CD8-positive, alpha-beta memory T cell (primary cell): ENCODE measurements at places on chromosomes 4 and X. TPM values are rescaled to one million over a fixed set of nuclear protein-coding genes. Genes with fewer than 3 reads are reported as not detected.

DNA sequence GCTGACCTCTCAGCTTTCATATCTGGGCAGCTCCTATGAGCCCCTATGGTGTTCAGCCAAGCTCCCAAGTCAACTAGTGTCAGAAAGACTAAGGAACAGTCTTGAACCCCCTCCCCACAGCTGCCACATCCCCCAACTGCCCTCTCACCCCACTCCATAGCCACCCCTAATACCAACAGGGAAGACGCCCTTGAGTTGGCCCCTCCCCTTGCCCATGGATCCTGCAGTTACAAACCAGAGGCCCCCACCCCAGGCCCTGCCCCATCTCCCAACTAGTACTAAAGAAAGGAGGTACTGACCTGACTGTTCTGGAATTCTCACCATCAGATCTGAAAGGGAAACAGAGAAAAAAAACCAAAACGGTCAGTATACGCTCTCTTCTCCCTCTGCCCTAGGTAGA, 10.2 kb upstream of the IQSEC2 start:
- H3K27ac ChIP-seq = no peak overlapping the region
- peaks cover 13% of the 10 kb centered on the region for H3K4me1 ChIP-seq
- no peak for DNase-seq
- H3K4me3 ChIP-seq = no peak overlapping the region

DNA sequence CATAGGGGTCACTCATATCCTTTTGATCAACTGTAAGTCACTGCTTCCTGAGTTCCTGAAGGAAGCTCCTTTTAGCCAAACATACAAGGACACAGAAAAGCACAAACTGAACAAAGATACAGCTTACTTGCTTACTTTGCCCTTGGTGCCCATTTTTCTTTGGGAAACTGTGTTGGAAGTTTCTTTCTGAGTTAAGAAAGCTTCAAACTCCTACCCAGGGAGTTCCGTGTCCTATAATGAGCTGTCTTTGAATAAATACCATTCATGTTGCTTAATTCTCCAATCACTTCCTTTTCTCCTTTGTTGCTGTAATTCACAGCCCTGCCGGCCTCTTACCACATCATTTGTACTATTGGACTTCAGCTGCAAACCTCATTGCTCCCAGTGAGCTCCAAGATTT, at the start of gene ADH4:
TSS of gene ADH4 (minus strand) at position 228 of the 400 bp plus-strand sequence. CDS start at position 153, 75 bp downstream.
- no peak within 1 kb of the TSS for H3K27ac ChIP-seq
- no peaks in the 10 kb centered on the region for H3K36me3 ChIP-seq
- DNase-seq = no peak

DNA sequence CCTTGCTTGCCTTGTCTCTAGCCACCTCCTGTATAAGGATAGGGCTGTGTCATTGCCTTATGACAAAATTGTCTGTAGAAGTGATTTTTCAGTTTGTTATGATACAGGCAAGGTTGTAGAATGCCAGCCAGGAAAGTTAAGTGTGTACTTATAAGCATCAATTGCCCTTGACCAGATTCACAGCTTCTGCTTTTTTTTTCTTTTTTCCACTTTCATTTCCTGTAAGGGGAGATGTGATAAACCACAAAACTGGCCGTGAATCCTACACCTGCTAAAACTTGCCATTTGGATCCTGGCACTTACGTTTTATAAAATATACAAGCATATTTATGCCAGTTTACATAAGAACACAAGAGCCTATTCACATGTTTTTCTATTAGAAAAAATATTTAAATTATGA, 35.0 kb upstream of the BMPR1B start:
- DNase-seq = no peak
- H3K27me3 ChIP-seq = no peaks in the 10 kb centered on the region
- no peak overlapping the region for H3K4me3 ChIP-seq
- H3K4me1 ChIP-seq = no peaks in the 10 kb centered on the region
- no peak overlapping the region for H3K27ac ChIP-seq

DNA sequence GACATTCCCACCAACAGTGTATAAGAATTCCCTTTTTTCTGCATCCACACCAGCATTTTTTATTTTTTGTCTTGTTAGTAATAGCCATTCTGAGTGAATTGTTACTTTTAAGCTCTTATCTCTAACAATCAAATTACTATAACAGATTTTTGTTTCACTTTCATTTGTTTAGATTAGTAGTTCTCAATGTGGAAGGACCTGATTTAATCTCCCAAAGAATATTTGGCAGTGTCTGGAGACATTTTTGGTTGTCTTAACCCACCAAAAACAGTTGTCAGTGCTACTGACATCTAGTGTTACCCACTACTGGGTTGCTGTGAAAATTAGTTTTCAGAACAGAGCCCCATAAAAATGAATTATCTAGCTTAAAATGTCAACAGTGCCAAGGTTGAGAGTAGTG, 37.9 kb downstream of the RUFY3 start:
- no peaks in the 10 kb centered on the region for H3K27me3 ChIP-seq
- no peak overlapping the region for H3K4me3 ChIP-seq
- no peak for DNase-seq
- no peaks in the 10 kb centered on the region for H3K36me3 ChIP-seq

DNA sequence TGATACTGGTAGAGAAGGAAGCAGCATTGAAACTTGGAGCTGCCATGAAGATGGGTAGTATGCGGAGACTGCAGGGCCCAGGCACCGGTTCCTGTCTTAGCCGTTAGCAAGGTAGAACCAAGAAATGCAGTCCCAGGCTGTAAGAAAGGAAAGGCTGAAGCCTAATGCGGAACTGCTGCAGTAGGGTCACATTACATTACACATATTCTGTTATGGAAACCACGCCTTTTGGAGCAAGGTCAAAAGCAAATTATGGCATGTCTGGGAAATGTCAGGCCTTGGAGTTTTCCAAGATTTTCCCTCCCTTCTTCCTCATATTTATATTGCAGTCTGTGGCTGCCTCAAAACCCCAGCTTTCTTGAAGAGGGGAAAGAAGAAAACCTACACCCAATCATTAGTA, 204.8 kb upstream of the RASGEF1B start:
- H3K27me3 ChIP-seq = no peaks in the 10 kb centered on the region
- H3K4me1 ChIP-seq = no peaks in the 10 kb centered on the region
- no peak for DNase-seq
- H3K27ac ChIP-seq = no peak overlapping the region

GRCh38 chr4:109532182-109532581, 27.9 kb upstream of the MCUB start:
- H3K4me1 ChIP-seq = no peaks in the 10 kb centered on the region
- H3K36me3 ChIP-seq = peaks cover 28% of the 10 kb centered on the region
- H3K27me3 ChIP-seq = no peaks in the 10 kb centered on the region
- DNase-seq = no peak
- H3K27ac ChIP-seq = no peak overlapping the region
- no peak overlapping the region for H3K4me3 ChIP-seq

DNA sequence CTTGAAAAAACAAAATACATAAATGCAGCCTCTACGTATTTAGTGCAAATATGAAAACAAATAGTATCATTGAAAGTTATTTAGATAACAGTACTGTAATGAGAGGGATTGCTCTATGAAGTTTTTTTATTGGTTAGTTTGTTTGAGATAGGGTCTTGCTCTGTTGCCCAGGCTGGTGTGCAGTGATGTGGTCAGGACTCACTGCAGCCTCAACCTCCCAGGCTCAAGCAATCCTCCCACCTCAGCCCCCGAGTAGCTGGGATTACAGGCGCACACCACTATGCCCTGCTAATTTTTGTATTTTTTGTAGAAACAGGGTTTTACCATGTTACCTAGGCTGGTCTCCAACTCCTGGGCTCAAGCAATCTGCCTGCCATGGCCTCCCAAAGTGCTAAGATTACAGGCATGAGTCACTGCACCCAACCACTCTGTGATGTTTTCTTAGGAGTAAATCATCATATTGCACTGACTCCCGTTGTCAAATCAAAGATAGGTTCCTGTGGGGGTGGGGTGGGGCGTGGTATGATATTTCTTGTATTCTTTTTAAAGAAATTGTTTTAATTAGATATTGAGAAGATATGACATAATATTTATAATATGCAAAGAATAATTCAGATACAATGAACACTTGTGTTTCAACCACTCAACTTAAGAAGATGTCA, 75.8 kb downstream of the ATG4A start:
- H3K27me3 ChIP-seq = no peaks in the 10 kb centered on the region
- no peaks in the 10 kb centered on the region for H3K4me1 ChIP-seq
- no peak overlapping the region for H3K27ac ChIP-seq
- no peaks in the 10 kb centered on the region for H3K36me3 ChIP-seq
- H3K4me3 ChIP-seq = no peak overlapping the region

DNA sequence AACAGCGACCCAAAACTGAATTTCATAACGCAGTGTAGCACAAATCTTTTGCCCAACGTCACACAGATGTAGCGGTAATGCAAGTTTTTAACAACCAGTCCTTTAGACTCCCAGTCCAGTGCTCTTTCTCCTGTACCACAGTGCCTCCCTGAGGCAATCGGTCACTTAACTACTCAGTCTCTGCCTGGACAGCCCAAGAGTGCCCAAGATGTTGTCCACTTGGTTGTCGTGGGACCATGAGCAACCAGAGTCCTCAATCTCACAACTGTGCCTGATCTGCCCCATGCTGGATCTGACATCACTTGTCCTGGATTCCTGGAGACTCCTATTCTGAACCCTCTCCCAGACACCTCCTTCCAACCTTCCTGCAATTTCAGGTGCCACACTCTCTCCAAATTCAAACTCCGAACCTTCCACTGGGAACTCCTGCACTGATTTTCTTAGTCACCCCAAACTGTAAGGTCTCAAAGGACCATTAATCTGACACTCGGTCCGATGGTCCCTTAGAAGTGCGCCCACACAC, 702 bp downstream of the MMGT1 start:
- no peaks in the 10 kb centered on the region for H3K27me3 ChIP-seq
- H3K36me3 ChIP-seq = no peaks in the 10 kb centered on the region
- H3K27ac ChIP-seq = peak overlapping the region; percentile 79
- peak overlapping the region; percentile 73 for H3K4me3 ChIP-seq
- no peak for DNase-seq

DNA sequence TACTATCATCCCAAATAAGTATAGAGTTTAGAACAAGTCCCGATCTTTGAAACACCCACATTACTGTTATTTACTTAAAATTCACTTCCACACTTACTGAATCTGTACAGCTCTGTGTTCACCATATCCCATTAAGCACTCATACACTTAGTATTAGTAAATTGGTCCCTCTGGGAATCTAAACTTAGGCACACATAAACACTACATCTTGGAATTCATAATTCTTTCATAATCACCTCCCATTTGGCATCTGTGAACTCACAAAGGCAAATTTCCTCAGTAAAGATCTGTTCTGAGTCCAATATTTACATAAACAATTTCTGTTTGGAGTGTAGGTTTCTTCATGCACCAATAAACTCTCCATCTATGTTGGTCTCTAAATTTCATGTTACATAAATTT, 52.6 kb upstream of the PPARGC1A start:
- H3K36me3 ChIP-seq = no peaks in the 10 kb centered on the region
- no peak overlapping the region for H3K4me3 ChIP-seq
- DNase-seq = no peak

GRCh38 chr4:147747787-147748454, 16.0 kb downstream of the ARHGAP10 start:
- no peak for DNase-seq
- no peaks in the 10 kb centered on the region for H3K36me3 ChIP-seq
- H3K4me1 ChIP-seq = no peaks in the 10 kb centered on the region
- H3K27me3 ChIP-seq = no peaks in the 10 kb centered on the region

GRCh38 chrX:106734827-106735226, 8.3 kb downstream of the RNF128 start:
- H3K4me3 ChIP-seq = no peak overlapping the region
- no peaks in the 10 kb centered on the region for H3K36me3 ChIP-seq
- no peak overlapping the region for H3K27ac ChIP-seq
- no peak for DNase-seq
- H3K27me3 ChIP-seq = no peaks in the 10 kb centered on the region

DNA sequence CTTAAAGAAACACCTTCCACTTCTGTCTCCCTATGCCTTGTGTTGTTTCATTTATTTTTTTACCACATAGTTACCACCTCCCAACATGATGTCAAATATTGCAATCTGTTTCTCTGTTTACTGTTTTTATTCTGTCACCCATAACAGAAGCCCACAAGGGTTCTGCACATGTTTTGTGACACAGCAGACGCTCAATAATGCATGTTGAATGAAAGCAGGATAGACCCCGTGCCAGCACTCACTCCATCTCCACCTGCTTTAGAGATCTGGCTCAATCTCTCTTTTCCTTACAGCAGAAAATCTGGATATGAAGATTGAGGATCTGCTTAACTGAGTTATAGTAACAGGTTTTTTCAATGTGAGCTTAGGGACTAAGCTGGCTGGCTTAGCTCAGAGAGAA, 116.8 kb upstream of the NUDT10 start:
- H3K4me3 ChIP-seq = no peak overlapping the region
- DNase-seq = no peak
- H3K27ac ChIP-seq = no peak overlapping the region
- no peaks in the 10 kb centered on the region for H3K4me1 ChIP-seq
- no peaks in the 10 kb centered on the region for H3K36me3 ChIP-seq

DNA sequence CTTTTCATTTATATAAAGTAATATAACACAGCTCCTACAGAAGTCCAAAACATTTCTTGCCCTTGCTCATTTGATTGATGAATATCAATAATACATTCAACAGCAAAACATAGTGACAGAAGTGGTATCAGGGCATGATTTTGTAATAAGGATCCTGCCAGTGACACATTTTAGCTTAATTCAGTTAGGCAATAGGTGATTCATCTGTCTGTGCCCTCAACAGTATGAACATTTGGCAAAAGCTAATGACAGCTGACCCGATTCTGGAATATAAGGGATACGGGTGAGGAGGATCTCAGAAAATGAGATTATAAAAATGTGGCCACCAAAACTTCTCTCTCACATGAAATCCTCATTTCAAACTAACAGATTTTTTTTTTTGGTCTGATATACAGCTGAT, 294.0 kb downstream of the CAMK2D start:
- H3K27ac ChIP-seq = no peak overlapping the region
- H3K4me1 ChIP-seq = no peaks in the 10 kb centered on the region
- no peak overlapping the region for H3K4me3 ChIP-seq

- H3K36me3 ChIP-seq = no peaks in the 10 kb centered on the region
- no peak for DNase-seq
- no peak overlapping the region for H3K27ac ChIP-seq
These were observed 335.8 kb upstream of the SFRP2 start for GRCh38 chr4:154124539-154125255.

- H3K4me3 ChIP-seq = no peak overlapping the region
- H3K36me3 ChIP-seq = no peaks in the 10 kb centered on the region
- DNase-seq = no peak
- no peak overlapping the region for H3K27ac ChIP-seq
- H3K4me1 ChIP-seq = no peaks in the 10 kb centered on the region
- no peaks in the 10 kb centered on the region for H3K27me3 ChIP-seq
These were observed 86.1 kb upstream of the NPY2R start for GRCh38 chr4:155122382-155122781.

DNA sequence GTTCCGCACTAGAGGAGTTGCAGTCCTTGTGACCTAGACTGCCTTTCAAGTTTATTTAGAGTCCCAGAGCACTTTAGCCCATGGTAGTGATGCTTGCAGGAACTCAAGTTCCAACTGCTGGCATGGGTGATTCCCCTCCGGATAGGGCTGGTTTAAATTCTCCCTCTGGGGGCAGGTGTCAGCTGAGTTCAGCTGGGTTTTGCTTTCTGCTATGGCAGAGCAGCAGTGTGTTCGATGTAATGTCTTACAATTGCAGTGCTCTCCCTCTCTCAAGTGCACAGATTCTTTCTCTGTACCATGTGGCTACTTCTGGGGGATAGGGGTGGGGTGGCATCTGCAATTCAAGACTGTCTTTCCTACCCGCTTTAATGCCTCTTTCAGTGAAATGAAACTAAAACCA, 164.8 kb upstream of the ZIC3 start:
- no peaks in the 10 kb centered on the region for H3K4me1 ChIP-seq
- no peak for DNase-seq
- H3K36me3 ChIP-seq = no peaks in the 10 kb centered on the region
- no peak overlapping the region for H3K27ac ChIP-seq
- no peak overlapping the region for H3K4me3 ChIP-seq

MAGEA10 gene
- polyA plus RNA-seq = not detected

ARX gene
- not detected for polyA plus RNA-seq

TMEM150C gene
- 0.17 TPM for polyA plus RNA-seq
